ENCODE measurements at places on chromosomes 1 and 21. TPM values are rescaled to one million over a fixed set of nuclear protein-coding genes. Genes with fewer than 3 reads are reported as not detected.

The KISS1 gene
- total RNA-seq: 0.80 TPM

The MYOG gene
- not detected for total RNA-seq

The GDAP2 gene
- 36.1 TPM for total RNA-seq

The MEX3A gene
- total RNA-seq: 7.6 TPM

- no peak for DNase-seq
These were observed 76.2 kb upstream of the TMEM51 start for GRCh38 chr1:15077384-15077783.

DNA sequence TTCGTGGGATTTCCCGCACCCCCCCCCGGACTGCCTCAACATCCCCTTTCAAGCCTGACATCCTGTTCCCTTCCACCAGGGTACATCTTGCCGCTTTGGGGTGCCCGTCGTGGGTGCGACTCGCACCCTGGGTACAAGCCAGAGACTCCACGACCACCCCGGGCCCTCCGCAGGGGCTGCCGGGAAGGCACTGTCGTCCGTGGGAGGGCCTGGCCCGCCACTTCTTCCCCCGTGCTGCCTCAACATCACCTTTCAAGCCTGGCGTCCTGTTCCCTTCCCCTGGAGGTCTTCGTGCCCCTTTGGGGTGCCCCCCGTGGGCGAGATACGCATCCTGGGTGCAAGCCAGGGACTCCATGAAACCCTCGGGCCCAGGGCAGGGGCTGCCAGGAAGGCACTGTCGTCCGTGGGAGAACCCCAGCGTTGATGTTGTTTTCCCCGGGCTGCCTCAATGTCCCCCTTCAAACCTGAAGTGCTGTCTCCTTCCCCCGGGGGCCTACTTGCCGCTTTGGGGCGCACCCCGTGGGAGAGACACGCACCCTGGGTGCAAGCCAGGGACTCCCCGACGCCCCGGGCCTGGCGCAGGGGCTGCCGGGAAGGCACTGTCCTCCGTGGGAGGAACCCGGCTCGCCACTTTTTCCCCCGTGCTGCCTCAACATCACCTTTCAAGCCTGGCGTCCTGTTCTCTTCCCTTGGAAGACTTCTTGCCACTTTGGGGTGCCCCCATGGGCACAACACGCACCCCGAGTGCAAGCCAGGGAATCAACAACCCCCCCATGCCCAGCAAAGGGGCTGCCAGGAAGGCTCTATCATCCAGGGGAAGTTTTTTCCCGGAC is 138.6 kb downstream of the LIPI start:
- DNase-seq: no peak

DNA sequence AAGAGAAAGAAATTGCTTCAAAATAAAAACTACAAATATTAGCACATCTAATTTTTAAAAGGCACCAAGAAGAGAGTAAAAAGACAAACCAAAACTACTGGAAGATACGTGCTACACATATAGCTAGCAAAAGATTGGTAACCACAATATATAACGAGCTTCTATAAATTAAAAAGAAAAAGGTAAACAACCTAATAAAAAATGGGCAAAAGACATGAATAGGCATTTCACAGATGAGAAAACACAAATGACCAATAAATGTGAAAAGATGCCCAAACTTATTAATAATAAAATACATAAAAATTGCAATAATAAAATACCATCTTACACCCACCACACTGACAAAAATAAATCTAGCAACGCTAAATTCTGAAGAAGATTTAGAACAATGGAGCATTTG is 26.2 kb downstream of the LEMD1 start:
- DNase-seq: no peak

- no peak for DNase-seq
These were observed 33.4 kb downstream of the OR2G3 start for GRCh38 chr1:247638781-247639180.

DNA sequence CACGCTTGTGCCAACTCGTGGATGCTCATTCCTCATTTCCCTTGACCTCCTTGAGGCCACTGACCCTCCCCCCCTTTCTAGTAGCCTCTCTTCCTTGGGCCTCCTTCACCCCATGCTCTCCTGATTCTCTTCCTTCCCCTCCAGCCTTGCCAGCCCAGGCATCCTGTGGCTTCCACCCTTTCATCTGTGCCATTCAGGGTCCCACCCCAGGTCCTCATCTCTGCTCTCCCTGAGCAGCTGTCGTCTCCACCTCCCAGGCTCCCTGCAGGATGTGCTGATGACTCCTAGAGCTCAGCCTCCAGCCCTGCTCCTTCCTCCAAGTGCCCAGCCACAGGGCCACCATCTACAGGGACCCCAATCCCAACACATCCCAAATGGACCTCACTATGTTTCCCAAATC is 197.4 kb downstream of the GRIK3 start:
- no peak for DNase-seq

Data from HepG2 (cell line).